ENCODE measurements at places on chromosomes 13 and 19. TPM values are rescaled to one million over a fixed set of nuclear protein-coding genes. Genes with fewer than 3 reads are reported as not detected.

FAAP24 gene
- 1.4 TPM for total RNA-seq

FBL gene
- 121 TPM for total RNA-seq

CEACAM16 gene
- not detected for total RNA-seq

SBK3 gene
- not detected for total RNA-seq

All from posterior vena cava (tissue), 2 donors.